ENCODE measurements at places on chromosomes 6 and 20.

GRCh38 chr6:120876424-120876823, 457.9 kb downstream of the TBC1D32 start:
- no peak for DNase-seq

GRCh38 chr20:32582659-32583580, 2.2 kb downstream of the NOL4L start:
- no peak for DNase-seq

GRCh38 chr6:73556836-73557235, 36.0 kb upstream of the EEF1A1 start:
- DNase-seq = no peak

DNA sequence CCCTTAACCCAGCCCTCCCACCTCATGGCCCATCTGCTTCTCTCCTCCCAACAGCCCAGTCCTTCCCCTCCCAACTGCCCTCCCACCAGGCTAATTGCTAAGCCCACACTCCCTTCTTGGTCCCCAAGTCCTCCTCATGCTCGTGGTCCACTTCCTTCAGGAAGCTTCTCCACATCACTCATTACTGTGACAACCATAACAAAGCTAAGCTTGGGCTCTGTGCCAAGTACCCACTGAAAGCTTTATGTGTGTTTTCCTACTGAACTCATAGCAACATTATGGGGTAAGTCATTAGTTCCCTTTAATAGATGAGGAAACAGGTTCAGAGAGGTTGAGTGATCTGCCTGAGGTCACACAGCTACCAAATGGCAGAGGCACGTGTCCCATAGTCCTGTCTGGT, 16.2 kb downstream of the FRS3 start:
- no peak for DNase-seq

GRCh38 chr6:127539272-127539671, 20.1 kb upstream of the MTCL3 start:
- DNase-seq = no peak

GRCh38 chr6:37915463-37915862, 95.9 kb downstream of the ZFAND3 start:
- DNase-seq = no peak

DNA sequence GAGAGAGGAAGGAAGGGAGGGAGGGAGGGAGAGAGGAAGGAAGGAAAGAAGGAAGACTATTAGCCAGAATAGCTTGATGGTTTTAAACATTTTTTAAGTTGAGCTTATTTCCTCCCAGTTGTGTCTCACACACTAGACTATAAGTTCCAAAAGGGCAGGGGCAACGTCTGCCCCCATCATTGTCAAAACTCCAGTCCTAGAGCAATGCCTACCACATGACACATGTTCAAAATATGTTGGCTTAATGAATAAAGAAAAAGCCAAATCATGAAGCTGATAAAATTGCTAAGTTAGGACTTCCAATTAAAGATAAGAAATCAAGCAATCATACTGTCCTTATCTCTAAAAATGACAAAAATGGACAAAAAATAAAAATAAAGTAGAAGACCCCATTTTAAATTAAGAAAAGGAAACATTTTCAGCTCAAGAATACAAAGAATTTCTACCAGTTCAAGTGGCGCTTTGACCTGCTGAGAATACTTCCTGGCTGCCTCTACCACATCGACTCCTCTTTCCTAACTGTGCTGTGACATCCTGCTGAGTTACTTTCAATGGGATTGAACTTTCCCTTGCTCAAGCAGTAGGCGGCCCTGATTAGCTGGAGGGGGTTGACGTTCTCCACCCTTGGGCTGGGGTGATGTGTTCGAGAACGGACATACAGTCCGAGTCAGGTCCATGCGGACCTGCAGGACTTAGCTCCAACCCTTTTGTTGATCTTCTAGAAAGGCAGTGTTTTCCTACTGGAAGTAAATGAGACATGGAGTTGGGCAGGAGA, 283.9 kb upstream of the FOXQ1 start:
- no peak for DNase-seq

DNA sequence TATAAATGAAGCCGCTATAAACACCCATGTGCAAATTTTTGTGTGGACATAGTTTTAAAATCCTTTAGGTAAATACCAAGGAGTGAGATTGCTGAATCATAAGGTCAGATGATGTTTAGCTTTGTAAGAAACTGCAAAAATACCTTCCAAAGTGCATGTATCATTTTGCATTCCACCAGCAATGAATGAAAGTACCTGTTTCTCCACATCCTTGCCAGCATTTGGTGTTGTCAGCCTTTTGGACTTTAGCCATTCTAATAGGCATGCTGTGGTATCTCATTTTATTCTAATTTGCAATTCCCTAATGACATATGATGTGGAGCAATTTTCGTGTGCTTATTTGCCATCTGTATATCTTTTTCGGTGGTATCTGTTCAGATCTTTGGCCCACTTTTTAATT, 93.7 kb downstream of the GCLC start:
- DNase-seq = no peak

DNA sequence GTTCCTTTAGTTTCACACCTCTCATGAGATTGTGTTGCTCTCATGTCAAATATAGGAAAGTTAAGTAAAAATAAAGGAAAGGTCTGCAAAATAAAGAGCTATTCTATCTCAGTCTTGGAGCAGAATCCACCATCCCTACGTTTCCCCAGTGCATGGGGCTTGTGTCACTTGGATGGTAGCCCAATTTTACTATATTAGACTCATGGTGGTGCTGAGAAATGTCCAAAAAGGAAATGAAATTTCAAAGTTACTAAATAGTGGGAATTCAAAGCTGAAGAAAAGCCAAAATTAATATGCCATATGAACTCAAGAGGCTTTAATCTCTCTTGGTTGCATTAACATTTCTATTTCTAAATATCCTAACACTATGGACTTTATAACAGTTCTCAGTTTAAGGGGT, 1283.3 kb upstream of the GJE1 start:
- DNase-seq = no peak

- DNase-seq = no peak
Observed at GRCh38 chr6:28368522-28368921, 18.8 kb downstream of the ZKSCAN3 start.

DNA sequence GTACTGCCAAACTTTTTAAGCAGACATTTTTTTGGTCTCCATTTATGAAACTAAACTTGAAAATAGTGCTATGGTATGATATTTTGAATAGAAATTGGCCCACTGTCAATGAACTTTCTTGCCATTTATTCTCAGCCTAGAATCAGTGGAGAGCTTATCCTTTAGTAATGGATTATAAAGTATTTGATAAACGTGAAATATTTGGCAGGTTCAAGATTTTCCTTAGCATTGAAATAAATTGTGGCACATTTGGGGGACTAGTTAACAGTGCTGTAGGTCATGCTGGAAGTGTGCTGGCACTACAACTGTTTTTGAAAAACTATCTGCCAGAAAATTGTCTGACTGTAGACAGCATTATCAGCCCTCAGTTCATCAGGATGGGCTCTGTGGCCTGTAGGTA, 2.1 kb downstream of the PRSS35 start:
- DNase-seq = no peak

- no peak for DNase-seq
Observed at GRCh38 chr6:169235286-169235685, 18.4 kb downstream of the THBS2 start.

DNA sequence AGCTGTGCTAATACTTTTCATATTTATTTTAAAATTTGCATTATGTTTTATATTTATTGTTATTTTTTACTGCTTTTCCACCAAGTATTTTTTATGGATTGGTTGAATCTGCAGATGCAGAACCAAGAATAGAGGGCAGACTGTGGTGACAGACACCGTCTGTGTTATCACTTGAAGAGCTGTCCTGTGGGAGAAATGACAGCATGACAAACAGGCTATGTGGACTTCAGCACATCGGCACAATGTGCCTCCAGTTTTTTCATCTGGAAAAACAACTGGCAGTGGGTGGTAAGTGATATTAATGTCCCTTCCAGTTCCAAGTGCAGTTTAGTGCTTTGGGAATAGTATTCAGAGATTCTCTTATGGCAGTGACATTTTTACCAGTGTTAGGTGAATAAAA, 492.9 kb downstream of the PRKN start:
- no peak for DNase-seq

- no peak for DNase-seq
Observed at GRCh38 chr20:36550790-36551299, 9.5 kb downstream of the MYL9 start.

DNA sequence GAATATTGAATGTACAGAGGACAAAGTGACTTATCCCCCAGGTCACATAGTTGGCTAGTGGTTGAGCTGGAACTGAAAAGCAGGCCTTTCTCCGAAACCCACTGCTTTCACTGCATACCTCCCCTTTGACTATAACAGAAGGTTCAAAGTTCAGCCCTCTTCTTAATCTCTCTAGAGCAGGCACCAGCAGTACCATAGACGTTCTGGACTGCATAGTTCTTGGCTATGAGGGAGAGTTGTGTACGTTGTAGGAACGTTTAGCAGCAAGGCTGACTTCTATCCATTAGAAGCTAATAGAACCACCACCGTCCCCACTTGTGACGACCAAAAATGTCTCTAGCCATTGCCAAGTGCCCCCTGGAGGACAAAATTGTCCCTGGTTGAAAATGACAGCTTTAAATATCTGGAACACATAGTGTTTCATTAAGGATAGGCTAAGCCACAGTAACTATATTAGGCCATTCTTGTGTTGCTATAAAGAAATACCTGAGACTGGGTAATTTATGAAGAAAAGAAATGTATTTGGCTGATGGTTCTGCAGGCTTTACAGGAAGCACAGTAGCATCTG, 123.8 kb upstream of the MTHFD1L start:
- DNase-seq = no peak

GRCh38 chr20:57831326-57831992, 121.6 kb upstream of the PMEPA1 start:
- DNase-seq = no peak

DNA sequence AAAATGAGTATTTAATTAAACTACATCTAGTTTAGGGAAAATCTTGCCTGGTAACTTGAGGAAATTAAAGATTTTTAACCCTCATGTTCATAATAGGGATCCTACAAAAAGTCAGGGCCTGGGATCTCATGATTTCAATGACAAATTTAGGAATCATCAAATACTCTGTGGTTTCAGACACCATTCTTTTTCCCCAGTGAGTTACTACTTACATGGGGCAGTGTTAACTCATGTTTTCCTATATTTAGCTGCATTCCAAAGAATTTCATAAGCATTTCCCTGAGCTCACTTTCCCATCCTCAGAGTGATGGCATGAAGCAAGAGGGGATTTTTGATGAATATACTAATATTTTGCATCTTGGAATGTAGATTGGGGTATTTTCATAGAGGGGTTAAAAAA, 321.7 kb downstream of the CENPW start:
- DNase-seq = no peak

GRCh38 chr6:7267071-7267465, 45.9 kb downstream of the SSR1 start:
- DNase-seq = no peak

GRCh38 chr20:59402681-59403080, 102.3 kb downstream of the EDN3 start:
- no peak for DNase-seq

- no peak for DNase-seq
Observed at GRCh38 chr6:24891004-24891403, 44.8 kb downstream of the RIPOR2 start.

GRCh38 chr6:34414999-34415858, 10.6 kb downstream of the RPS10 start:
- no peak for DNase-seq

GRCh38 chr6:110625883-110626282, 149.5 kb upstream of the SLC22A16 start:
- DNase-seq = no peak

DNA sequence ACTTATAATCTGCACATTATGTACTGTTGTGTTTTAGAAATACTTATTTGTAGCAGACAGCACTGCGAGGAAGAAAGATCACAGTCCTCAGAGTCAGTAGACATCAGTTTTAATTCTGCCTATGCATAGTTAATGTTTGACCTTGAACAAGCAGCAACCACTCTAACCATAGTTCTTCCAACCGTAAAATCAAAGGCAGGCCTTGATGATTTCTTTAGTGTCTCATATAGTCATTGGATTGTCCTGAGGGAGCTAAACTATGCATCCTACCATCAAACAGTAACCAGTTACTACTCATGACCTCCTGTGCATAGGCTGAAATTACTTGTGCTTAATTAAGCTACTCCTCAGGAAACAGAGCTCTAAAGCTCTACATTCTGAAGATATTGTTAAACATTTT, 294.8 kb upstream of the STXBP5 start:
- no peak for DNase-seq

DNA sequence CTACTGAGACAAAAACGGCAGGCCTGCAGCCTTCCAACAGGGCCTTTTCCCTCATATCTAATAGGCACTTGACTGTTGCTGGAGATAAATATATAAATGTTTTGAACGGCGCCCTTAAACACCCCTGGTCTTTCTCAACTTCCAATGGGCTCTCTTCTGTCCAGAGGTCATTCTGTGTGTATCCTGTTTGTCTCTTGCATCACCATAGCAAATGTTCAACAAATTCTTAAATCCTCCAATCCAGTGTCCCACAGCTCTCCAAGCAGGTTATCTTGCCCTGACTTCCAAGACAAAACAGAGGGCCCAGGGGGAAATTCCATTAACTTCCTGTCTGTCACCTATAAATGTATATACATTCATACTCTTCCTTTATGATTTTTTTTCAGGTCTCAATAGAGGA, 62.0 kb downstream of the OR2J2 start:
- no peak for DNase-seq

- no peak for DNase-seq
Observed at GRCh38 chr6:84227044-84227433, 404 bp downstream of the CEP162 start.

- DNase-seq = no peak
Observed at GRCh38 chr20:49482621-49483017, at the start of gene KCNB1. KCNB1 (minus strand) TSS chr20:49482668; CDS start chr20:49482480, 188 bp downstream.

DNA sequence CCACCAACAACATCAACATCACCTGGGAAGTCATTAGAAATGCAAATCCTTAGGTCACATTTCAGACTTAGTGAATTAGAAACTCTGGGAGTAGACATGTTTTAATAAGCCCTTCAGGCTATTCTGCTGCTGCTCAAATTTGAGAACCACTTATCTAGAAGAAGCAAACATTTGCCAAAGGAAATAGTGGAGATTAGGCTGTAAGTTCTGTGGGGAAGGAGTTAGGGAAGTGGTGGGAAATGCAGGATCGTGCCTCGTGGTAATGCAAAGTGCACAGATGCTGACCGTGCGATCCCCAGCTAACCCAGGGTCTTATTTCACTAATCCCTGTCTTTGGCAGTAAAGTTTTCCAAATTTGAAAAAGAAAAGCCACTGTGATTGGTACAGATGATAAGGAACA, 328.5 kb downstream of the EPM2A start:
- DNase-seq = no peak

Measured in stimulated activated CD8-positive, alpha-beta memory T cell treated with anti-CD3 and anti-CD28 coated beads, Interleukin-2, amount 100 ng/mL, for 1 hour (primary cell).